Skin of body (tissue), 3 donors: ENCODE measurements at places on chromosomes 6 and 20. TPM values are rescaled to one million over a fixed set of nuclear protein-coding genes. Genes with fewer than 3 reads are reported as not detected.

Gene MAS1L
- 0.39 TPM for total RNA-seq

Gene BACH2
- 11.9 TPM for total RNA-seq

Gene PDYN
- total RNA-seq: not detected

Gene KIF6
- 0.79 TPM for total RNA-seq

Gene FAM110A
- total RNA-seq: 5.0 TPM

Gene ZC2HC1B
- not detected for total RNA-seq

DNA sequence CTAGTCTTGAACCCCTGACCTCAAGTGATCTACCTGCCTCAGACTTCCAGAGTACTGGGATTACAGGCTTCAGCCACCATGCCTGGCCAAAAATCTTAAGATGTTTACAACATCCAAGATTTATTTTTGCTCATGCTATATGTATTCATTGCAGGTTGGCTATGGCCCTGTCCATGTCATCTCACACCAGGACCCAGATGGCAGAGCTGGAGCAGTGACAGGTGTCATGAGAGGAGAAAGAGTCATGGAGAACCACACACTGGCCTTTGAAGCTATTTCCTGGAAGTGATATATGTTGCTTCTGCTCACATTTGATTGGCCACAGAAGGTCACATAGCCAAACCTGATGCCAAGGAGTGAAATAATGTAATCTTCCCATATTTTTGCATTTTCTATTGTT lies 13.8 kb upstream of the DDR1 start:
- no peak for DNase-seq

GRCh38 chr6:155039618-155040017 lies 44.5 kb downstream of the TIAM2 start:
- DNase-seq: no peak

DNA sequence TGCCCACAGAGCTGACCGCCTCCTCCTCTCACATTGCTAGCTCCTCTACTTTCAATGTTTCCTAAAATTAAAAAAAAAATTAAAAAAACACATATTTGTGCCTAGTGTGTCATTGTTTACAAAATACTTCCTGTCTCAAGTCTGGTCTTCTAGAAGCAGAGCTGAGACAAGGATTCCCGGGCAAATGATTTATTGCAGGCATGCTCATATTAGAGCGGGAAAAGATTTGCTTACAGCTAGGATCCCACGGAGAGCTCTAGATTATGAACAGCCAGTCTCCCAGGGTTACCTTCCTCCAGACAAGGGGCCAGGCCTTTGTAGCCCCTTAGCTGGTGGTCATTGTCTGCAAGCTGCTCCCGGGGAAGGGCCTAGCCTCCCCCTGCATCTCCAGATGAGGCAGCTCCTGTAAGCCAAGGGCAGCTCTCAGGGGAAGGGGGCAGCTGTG lies 9.4 kb downstream of the PACSIN1 start:
- no peak for DNase-seq

DNA sequence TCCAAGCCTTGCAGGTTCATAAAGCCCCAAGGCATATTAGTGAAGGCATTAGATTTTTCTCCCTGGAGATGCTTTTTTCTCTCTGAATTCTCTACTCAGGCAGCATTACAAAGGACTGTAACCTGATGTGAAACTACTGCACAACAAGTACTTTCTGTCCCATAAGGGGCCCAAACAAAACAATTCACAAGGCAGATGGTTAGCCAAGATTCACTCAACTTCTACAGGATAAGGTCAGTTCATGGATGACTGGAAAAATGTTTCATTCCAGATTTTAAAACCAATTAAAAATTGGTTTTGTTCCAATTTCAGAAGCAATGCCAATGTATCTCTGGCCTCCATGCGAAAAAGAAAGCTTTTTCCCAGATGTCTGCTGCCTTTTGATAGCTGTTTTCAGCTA lies 181.8 kb downstream of the KHDC1L start:
- no peak for DNase-seq

DNA sequence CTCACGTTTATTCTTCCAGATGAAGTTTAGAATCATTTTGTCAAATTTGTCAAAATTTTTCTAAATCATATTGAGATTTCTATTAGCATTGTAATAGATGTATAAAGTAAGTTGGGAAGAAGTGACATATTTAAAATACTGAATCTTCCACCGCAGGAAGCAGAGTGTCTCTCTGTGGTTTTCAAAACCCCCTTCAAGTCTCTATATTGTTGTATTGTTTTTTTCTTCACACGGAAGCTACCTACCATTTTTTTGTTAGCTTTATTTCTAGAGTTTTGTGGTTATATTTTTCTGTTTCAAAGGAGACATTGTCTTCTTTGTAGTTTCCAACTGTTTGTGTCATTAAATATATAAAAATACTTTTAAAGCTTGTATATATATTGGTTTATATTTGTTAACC lies 188.6 kb downstream of the ZDHHC14 start:
- no peak for DNase-seq

DNA sequence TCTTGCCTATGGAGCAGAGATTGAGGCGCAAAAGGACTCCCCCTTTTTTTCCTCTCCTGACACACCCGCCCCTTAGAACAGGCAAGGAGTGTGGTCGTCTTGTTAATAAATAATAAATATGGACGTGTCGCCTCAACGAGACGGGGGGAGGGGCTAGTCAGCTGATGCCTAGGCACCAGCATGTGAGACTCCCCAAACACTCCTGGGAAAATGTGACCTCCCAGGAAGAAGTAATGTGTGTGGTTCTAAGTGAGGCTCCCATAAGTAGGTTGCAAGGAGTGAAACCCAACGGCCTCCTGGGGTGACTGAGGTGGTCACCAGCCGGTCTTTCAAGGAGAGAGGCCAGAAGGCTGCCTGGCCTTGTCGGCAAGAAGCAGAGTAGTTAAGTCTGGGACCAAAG lies 1.1 kb upstream of the FAXC start:
- DNase-seq: no peak

GRCh38 chr20:51195419-51195901 lies 172.6 kb upstream of the KCNG1 start:
- no peak for DNase-seq

GRCh38 chr6:82842721-82843120 lies 222.9 kb downstream of the UBE3D start:
- DNase-seq: no peak

GRCh38 chr6:15389765-15390723 lies 144.2 kb downstream of the JARID2 start:
- DNase-seq: no peak

- DNase-seq: no peak
These were observed 3.3 kb upstream of the COL11A2 start for GRCh38 chr6:33195304-33196165.

GRCh38 chr20:62276439-62276838 lies 26.4 kb upstream of the ADRM1 start:
- DNase-seq: no peak

- DNase-seq: no peak
These were observed 44.0 kb downstream of the PAK5 start for GRCh38 chr20:9794831-9795230.

- no peak for DNase-seq
These were observed 242.7 kb downstream of the MYLK4 start for GRCh38 chr6:2508071-2508470.

- DNase-seq: peak; percentile 60
These were observed 149.9 kb upstream of the AFDN start for GRCh38 chr6:167676666-167677421.

GRCh38 chr6:54690596-54690995 lies 156.0 kb upstream of the FAM83B start:
- DNase-seq: no peak
